ENCODE measurements at places on chromosomes 11 and 22.

DNA sequence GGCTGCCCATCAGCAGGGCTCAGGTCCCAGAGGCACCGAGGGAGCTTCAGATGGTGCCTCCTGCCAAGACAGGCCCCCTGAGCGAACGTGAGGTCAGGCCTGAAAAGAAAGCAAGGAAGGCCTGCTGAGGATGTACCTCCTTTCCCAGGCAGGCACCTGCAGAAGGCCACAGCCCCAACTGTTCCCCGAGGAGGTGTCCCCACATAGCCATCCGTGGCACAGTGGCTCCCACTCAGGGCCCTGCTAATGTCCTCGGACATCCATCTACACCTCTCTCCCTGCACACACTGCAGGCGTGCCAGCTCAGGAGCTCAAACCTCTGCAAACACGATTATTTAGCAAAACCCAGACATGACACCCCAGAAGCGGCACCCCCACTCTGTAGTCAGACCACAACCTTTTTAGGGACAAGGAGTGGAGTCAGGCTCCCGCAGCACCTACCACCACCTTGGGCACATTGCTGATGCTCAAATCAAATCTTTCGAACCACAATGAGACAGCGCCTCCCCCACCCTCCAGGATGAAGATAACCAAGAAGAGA, 36.9 kb downstream of the SHANK2 start:
- DNase-seq: no peak

GRCh38 chr22:47148956-47149728, 386.7 kb downstream of the TBC1D22A start:
- DNase-seq: no peak

- DNase-seq: no peak
These were observed 89.9 kb downstream of the PPP6R3 start for GRCh38 chr11:68550485-68550817.

- no peak for DNase-seq
These were observed 292.2 kb downstream of the ST3GAL4 start for GRCh38 chr11:126647735-126648134.
